ENCODE measurements at places on chromosomes 7 and 10. TPM values are rescaled to one million over a fixed set of nuclear protein-coding genes. Genes with fewer than 3 reads are reported as not detected.

DEPP1 gene
- total RNA-seq: 0.21 TPM

HDAC9 gene
- 20.9 TPM for total RNA-seq

ADRB1 gene
- total RNA-seq: 2.4 TPM

BEND7 gene
- total RNA-seq: 0.31 TPM

Measured in mononuclear cell (primary cell).